IPS DF 6.9 (cell line): ENCODE measurements at places on chromosomes 2 and 18.

DNA sequence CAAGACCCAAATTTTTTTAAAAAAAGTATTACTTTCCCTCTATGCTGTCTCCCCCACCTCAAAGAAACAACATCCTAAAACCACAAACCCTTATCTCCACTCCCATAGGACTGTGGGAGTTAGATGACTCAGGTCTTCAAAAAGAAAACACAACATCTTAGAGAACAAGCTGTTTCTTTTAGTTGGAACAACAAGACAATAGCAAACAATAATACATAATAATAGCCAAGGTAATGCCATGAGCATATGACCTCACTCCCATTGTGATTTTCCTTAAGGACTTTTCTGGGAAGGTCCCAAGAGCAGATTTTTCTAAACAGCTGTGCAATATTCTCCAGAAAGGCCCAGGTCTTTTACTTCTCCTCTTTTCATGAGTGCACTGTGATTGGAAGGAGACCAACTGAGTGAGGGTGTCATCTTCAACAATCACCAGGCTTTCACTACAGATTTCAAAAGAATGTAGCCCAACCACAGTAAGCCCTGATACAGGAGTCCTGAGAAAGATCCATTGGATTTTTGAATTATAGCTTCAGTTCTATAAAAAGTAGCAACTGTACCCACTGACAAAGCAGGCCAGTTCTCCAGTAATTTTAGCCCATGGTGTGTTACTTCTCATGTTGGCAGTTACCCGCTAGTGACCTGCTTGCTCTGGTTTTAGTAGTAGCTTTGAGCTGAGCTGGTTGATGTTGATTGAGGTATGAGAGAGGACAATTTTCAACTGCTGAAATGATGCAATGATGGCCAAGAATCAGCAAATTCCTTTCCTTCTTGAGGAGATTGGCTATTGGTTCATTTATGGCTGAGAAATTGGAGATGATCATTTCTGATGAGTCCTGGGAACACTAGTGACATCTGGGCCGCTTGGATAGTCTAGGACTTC is 144.5 kb upstream of the TCF4 start:
- no peak for DNase-seq

DNA sequence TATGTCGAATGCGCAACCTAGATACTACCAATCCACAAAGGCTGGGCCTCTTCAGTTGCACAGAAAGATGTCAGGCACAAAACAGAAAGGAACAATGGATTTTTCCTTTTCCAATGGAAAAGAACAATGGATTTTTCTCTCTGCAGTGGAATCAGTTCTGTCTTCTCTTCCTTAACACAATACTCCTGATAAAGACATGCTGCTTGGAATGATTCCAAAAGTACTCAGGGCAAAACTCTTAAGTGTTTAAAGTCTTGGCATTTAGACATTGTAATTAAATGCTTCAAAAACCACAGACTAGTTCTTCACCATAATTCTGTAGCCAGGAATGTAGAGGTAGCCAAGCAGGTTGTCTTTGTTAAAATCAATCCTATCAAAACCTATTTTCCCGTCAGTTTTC is 46.7 kb upstream of the FLACC1 start:
- no peak for DNase-seq

- no peak for DNase-seq
These were observed 71.1 kb upstream of the DSC1 start for GRCh38 chr18:31233621-31234275.

DNA sequence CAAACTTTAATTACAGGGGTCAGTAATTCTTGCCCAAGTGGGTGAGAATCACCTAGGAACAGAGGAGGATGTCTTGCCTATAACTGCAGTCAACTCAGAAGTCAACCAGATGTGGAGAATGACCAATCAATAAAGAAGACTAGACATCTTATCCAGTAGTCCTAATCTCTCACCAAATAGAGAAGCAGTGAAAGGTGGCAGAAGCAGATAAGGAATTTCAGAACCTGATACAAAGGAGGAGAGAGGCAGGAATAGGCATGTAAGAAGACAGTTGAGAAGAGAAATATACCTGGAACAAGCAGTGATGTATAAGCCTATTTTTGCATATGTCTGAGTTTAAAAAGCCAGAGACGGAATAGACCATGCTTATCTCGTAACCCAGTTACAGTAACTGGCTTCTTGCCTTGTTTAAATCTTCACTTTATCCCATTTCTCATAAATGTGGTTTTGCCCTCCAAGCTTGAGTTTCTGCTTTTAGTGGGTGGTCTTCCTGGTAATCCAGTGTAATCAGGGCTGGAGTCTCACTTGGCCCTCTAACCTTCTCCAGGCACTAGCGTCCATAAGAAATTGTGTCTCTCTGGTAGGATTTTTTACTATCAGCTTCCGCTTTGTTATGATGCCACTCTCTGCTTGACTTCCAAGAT is 401.0 kb downstream of the SUCLG1 start:
- DNase-seq: no peak

- no peak for DNase-seq
These were observed 27.9 kb downstream of the RMND5A start for GRCh38 chr2:86747711-86748639.

- no peak for DNase-seq
These were observed 61.5 kb downstream of the EFR3B start for GRCh38 chr2:25103287-25103871.

DNA sequence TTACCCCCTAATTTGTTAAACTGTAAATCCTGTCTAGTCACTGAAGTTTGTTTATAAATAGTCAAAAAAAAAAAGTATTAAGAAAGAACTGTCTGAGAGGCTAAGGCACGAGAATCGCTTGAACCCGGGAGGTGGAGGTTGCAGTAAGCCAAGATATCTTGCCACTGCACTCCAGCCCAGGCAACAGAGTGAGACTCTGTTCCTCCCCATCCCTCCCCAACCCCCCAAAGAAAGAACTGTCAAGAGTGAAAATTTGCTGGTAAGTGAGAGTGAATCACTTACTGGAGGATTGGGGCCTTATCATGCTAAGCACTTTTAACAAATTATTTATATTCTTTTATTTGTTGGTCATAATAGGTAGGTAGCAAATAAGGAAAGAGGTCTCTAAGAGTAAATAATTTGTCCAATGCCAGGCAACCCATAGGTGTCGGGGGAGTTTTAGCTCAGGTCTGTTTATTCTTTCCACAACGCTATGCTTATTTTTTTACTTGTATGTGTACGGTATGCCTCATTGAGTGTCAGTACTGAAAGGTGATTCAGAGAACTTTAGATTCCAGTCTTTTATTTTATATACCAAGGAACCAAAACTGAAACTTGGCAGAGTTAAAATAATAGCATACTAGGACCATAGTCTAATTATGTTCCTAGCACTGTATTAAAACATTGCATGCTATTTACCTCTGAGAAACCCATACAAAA is 2.5 kb downstream of the TAF4B start:
- no peak for DNase-seq

DNA sequence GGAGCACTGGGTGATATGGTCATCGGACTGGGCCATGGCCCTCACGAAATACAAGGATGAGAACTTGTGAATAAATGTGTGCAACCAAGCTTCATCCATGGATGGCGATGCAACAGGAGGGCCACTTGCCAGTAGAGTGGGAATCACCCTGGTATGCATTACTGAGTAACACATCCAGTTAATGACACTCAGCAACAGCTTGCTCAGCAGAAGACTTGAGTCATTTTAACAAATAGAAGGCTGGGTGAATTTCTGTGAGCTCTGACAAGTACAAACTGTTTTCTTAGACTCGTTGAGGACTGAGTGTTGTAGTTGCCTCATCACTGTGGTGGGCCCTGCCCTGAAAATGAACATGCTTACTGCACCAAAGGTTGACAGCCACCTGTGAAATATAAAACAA is 221.6 kb downstream of the NCKAP5 start:
- no peak for DNase-seq

GRCh38 chr18:58541789-58542425 is 87.0 kb downstream of the ALPK2 start:
- no peak for DNase-seq

DNA sequence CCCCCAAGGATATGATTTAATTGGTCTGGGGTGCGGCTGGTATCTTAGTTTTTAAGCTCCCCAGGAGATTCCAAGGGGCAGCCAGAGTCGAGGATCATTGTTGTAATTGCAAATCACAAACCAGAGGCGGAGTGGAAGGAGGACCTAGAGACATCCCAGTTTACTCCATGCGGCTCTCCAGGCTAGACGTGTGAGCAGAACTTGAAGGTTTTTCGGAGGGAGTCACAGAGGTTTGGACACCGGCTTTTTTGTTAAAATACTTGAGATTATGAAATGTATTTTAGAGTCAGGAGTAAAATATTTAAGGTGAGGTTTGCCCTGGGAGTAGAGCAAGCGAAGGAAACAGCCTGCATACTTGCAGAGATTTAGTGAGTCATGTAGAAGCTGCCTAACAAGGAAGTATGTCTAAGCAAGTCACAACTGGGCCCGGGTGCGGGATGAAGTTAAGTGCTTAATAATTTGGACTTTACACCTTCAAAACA is 39.5 kb downstream of the TGOLN2 start:
- DNase-seq: no peak

DNA sequence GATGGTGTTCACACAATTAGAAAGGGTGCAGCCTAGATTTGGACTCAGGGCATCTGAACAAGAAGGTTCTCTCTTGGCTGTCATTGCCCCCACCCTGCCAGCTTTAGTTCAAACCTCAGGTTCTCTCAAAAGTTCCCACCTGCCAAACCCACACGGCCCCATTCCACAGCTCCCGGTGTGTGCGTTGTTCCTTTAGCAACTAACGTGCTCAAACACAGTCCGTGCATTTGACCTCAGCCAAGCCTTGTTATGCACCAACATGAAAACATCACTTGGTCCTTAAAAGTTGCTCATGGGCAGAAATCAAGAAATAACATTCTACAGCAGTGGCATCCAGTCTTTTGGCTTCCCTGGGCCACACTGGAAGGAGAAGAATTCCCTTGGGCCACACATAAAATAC is 32.0 kb downstream of the LOXHD1 start:
- no peak for DNase-seq

DNA sequence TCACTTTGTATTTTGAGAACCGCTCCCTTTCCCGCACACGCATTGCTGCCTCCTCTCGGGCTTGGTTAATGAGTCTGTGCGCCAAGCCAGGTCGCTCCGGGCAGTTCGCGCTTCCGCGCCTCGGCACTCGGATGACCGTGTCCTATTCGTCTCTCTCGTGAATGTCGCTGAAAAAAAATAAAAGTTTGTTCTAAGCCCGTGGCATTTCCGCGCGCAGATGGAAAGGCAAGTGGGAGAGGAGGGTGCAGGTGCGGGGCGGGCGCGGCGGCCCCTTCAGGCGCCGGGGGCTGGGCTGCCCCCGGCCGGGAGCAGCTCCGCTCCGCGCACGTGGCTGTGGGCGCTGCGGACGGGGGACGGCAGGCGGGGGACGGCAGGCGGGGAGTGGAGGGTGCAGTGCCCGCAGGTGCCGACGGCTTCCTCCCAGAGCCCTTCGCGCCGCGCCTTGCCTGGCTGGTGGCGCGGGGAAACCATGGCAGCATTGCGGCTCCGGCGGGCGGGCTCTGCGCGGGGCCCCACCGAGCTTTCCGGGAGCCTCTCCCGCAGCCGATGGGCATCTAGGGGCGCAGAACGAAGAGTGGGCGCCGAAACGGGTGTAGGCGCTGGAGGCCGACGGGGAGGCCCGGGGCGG is 159.6 kb upstream of the SIX2 start:
- no peak for DNase-seq

DNA sequence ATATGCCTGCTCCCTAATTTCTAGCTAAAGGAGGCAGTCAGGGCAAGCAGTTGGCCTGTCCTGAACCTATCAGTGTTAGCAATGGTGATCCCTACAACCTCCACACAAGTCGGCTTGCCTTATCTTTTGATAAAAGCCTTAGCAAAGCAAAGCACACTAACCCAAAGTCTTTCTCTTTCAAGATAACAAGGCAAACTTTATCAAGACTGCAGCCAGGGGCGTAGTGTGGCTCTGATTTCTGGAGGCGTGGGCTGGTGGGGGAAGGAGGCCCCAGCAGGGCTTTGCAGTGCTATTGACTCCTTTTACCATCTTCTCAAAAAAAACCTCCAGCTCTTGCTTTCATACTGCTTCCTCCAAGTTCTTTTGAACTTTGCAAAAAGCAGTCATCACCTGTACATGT is 40.2 kb upstream of the LAMA1 start:
- DNase-seq: no peak

GRCh38 chr2:119691189-119691588 is 12.2 kb downstream of the TMEM177 start:
- DNase-seq: no peak

- DNase-seq: no peak
These were observed 904.7 kb upstream of the ACVR2A start for GRCh38 chr2:146939991-146940685.

- no peak for DNase-seq
These were observed 452.3 kb upstream of the ID2 start for GRCh38 chr2:8229546-8229986.

- DNase-seq: no peak
These were observed 185.7 kb downstream of the FAM210A start for GRCh38 chr18:13540477-13541182.

GRCh38 chr2:85216927-85217326 is 83.7 kb downstream of the TCF7L1 start:
- DNase-seq: no peak

- no peak for DNase-seq
These were observed 490 bp downstream of the NDUFS1 start for GRCh38 chr2:206158563-206159345.

DNA sequence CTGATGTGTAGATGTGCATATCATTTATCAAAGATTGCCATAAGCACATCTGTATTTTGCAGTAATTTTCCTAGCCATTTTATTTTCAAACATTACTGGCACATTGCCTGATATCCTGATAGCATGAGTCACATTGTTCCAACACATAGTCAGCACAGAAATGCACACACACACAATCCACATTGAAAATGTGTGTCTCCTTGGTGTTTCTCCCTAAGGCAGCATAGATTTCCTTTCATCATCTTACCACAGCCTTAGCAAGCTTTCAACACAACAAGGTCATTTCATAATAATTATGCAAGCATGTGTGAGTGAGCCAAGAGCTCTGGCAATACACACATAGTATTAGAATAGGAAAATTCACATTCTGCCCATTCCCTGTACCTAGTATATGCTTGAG is 245.4 kb upstream of the MEIS1 start:
- no peak for DNase-seq

DNA sequence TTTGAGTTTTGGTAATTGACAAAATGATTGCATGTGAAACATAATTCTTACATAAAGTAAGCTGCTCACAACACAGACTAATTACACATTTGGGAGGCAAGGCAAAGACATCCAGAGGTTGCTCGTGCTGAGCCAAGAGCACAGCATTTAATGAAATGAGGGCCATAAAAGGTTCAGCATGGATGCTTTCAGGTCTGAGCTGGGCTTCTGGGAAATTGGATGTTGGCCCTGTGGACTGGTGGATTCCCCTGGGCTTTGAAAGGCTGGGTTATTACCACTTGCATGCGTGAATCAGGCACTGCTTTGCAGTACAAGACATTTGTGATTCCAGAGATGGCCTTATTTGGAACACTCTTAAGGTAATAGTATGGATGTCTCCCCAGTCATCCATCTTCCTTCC is 533.5 kb upstream of the NRP2 start:
- no peak for DNase-seq

GRCh38 chr18:9705183-9705829 is 2.8 kb upstream of the RAB31 start:
- no peak for DNase-seq
